HepG2 (cell line): ENCODE measurements at places on chromosomes 12 and 14. TPM values are rescaled to one million over a fixed set of nuclear protein-coding genes. Genes with fewer than 3 reads are reported as not detected.

GRCh38 chr12:130162267-130162666, at the start of gene FZD10:
Gene FZD10 (plus strand): TSS chr12:130162464. CDS start chr12:130162943, 479 bp downstream.
- no peaks in the 10 kb centered on the region for H3K4me1 ChIP-seq
- no peak for DNase-seq
- H3K4me3 ChIP-seq, result no peak within 1 kb of the TSS
- H3K27me3 ChIP-seq, result peaks cover 40% of the 10 kb centered on the region
- no peaks in the 10 kb centered on the region for H3K36me3 ChIP-seq

DNA sequence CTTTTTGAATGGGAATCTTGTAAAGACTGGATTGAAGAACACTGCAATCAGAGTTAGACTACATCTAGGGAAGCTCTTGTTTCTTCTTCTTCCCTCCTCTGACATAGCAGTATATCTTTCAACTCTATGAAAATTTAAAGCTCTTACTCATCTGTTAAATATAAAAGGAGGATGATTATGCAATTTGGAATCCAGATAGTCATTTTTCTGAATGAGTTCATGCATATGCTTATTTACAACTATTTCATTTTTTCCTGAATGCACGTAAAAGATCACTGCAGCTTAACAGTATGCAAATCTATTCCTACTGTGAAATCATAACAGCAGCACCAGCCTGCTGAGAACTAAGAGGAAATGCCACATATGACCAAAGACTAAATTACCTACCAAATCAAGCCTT, 133.5 kb upstream of the TMCC3 start:
- DNase-seq, result no peak
- H3K4me3 ChIP-seq, result no peak overlapping the region
- no peaks in the 10 kb centered on the region for H3K4me1 ChIP-seq
- no peaks in the 10 kb centered on the region for H3K36me3 ChIP-seq
- H3K27ac ChIP-seq, result no peak overlapping the region

DNA sequence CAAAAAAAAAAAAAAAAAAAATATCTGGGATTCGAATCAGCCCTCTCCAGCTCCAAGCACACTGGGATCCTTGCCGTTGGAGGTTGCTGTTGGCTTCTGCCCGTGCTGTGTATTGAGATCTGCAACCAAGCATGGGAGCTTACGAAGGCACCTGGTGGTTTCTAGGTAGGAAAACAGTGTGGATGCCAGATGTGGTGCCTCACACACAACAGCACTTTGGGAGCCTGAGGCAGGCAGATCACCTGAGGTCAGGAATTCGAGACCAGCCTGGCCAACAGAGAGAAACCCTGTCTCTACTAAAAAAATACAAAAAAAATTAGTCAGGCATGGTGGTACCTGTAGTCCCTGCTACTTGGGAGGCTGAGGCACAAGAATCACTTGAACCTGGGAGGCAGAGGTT, 47.4 kb downstream of the ATF7 start:
- no peak overlapping the region for H3K4me3 ChIP-seq
- H3K27me3 ChIP-seq, result no peaks in the 10 kb centered on the region
- H3K36me3 ChIP-seq, result peaks cover 8% of the 10 kb centered on the region; the same call in 1 of the 3 replicates
- peaks cover 6% of the 10 kb centered on the region; the same call in 1 of the 2 replicates for H3K4me1 ChIP-seq
- no peak for DNase-seq
- H3K27ac ChIP-seq, result no peak overlapping the region

Gene FIGNL2
- 0.76 and 1.00 TPM in 2 replicates for total RNA-seq

DNA sequence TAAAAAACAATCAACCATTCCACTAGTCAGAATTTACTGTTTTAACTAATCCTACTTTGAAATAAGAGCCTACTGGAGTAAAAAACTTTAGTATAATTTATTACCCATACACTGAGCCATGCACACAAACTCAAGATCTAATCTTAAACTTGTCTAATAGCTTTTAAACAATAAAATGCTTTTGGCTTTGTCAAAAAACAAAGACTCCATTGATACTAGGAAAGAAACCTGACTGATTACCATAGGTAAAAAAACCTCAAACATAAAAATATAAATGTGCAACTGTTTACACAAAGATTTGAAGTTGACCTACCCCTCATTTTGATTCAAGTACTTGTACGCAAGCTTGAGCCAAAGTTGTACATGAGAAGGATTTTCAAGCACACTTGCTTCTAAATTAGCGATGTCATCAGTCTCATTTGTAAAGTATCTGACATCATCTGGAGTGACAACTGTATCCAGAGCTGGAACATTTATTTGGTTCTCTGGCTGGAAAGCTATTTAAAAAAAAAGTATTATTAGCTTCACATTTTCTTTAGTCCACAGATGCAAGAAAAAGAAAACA, 36.1 kb downstream of the ZFC3H1 start:
- peaks cover 7% of the 10 kb centered on the region; the same call in 1 of the 2 replicates for H3K4me1 ChIP-seq
- no peak overlapping the region for H3K4me3 ChIP-seq
- H3K27ac ChIP-seq, result no peak overlapping the region
- DNase-seq, result no peak
- H3K27me3 ChIP-seq, result no peaks in the 10 kb centered on the region
- H3K36me3 ChIP-seq, result peaks cover 90% of the 10 kb centered on the region

GRCh38 chr12:25056011-25056410, 107.1 kb upstream of the BCAT1 start:
- H3K4me3 ChIP-seq, result no peak overlapping the region
- no peaks in the 10 kb centered on the region for H3K36me3 ChIP-seq
- H3K4me1 ChIP-seq, result peaks cover 18% of the 10 kb centered on the region
- H3K27me3 ChIP-seq, result peaks cover 14% of the 10 kb centered on the region; the same call in 2 of the 3 replicates
- H3K27ac ChIP-seq, result no peak overlapping the region
- DNase-seq, result no peak

DNA sequence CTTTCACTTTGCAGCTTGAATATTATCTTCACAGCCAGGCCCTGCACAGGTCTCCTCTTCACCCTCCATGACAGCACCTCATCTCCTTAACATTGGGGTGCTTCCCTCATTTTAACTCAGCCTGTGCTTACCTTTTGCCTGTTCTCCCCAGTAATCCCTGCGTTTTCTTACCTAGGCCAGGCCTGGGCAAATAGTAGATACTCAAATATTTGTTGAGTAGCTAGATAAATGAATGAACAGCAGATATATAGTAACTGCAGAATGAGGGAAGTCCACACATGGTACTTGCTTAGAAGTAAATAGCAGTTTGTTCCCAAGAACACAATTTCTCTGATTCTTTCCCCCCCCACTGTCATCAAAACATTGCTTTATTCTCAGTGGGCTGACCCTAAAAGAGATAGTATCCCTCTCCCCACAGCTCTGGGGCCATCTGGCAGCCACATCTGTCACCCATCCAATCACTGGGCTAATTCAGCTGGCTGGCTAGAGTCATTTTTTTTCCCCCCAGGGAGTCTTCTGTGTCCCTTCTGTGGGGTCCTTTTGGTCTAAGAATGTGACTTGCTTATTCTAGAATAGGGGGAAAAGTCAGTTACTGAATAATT, 43.2 kb downstream of the APPL2 start:
- H3K4me1 ChIP-seq, result peaks cover 13% of the 10 kb centered on the region
- H3K36me3 ChIP-seq, result peaks cover 33% of the 10 kb centered on the region; the same call in 2 of the 3 replicates
- no peak overlapping the region for H3K4me3 ChIP-seq
- no peak overlapping the region for H3K27ac ChIP-seq
- no peak for DNase-seq

DNA sequence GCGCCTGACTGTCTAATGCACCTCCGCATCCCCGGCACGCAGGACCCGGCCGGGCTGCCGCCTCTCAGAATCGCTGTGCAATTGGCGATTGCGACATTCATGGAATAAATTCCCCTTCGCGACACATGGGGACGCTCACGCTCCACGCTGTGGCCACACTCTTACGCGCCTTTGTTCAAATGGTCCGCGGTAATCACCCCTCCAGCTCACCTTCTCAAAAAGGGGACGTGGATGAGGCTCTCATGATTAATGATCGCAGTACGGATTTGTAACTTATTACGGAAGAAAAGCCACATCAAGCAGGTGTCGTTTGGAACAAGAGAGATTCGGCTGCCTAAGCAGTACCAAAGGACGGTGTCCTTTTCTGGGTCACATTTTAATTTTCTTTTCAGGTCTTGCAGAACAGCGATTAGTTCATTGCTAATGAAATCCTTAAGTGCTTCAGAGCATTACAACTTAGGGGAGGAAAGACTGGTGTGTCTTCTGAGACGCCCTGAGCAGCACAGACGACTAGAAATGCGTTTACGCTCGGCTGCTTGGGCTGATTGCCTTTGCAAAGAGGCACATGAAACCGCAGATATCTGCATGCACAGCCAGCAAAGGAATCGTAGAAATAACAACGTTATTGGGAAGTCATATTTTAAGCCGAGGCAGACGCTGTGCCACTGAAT, 37.3 kb upstream of the ADGRD1 start:
- no peaks in the 10 kb centered on the region for H3K27me3 ChIP-seq
- no peaks in the 10 kb centered on the region for H3K36me3 ChIP-seq
- H3K4me1 ChIP-seq, result peaks cover 25% of the 10 kb centered on the region
- peak; percentile 42 for DNase-seq

Gene TTC9
- total RNA-seq, result 0.13 and 0.14 TPM in 2 replicates

- H3K36me3 ChIP-seq, result no peaks in the 10 kb centered on the region
- DNase-seq, result no peak
- peaks cover 8% of the 10 kb centered on the region; the same call in 2 of the 3 replicates for H3K27me3 ChIP-seq
- peaks cover 9% of the 10 kb centered on the region; the same call in 1 of the 2 replicates for H3K4me1 ChIP-seq
- no peak overlapping the region for H3K27ac ChIP-seq
Measured at GRCh38 chr12:115297445-115297844, 613.5 kb upstream of the TBX3 start.

Gene PLBD1
- not detected in 2 replicates for total RNA-seq

DNA sequence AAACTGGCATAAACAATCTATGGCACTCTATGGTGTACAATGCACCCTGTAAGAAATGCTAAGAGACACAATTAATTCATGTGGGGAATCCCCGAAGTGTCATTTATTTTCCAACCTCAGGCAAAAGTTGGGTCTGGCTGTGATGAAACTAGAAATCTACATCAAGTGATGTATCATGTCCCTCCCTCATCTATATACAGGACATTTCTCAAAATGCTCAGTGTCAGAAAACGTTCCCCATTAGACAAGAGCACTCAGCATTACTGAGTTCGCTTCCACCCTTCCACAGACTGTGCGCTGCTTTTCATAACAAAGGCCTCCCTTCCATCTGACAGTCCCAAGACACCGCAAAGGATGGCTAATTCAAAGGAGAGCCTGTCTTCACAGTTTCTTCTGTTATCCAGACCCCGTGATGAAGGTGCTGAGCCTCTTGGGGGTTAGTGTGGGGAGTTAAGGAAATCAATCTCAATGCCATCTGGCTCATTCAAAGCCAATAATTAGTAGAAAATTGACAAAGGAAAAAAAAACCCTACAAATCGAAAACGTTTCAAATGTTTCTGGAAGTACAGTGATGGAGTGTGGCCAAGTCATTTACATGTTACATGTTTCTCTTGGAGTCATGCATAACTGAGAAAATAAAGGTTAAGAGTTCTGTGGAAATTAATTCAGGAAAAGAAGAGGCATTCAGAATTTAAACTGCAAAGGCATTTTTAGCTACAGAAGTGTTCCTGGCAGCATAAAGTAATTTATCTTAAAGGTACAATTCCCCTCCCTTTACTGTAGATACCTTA, 7.5 kb downstream of the CCDC88C start:
- H3K4me3 ChIP-seq, result no peak overlapping the region
- H3K4me1 ChIP-seq, result peaks cover 36% of the 10 kb centered on the region
- H3K27ac ChIP-seq, result no peak overlapping the region
- no peak for DNase-seq

Gene SMIM41
- total RNA-seq, result not detected in 2 replicates

DNA sequence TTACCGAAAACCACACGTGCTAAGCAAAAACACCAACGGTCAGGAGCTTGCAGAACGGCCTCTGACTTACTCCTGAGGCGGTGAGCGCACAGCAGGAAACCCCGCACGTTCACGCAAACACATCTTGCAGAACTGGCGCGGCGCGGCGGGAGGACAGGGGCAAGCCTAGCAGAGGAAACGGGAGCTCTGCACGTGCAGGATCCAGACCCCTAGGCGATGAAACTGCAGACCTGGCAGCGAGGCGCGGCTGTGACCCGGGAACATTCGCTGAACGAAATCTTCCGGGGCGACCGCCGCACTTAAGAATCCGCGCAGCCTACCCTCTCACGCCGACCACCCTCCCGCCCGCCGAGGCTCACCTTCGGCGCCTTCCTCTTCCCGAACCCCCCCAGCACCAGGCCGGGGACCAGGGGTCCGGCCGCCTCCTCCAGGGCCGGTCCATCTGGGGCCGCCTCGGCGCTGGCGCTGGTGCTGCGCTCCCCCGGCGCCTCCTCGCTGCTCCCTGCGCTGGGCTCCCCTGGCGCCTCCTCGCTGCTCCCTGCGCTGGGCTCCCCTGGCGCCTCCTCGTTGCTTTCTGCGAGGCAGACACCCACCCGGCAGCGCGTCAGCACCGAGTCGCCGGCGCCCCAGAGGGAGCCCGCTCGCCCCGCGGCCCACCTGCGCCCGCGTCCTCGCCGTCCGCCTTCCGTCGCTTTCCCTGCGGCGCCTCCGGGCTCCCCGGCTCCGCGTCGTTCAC, 615 bp downstream of the DDX51 start:
- no peak overlapping the region for H3K27ac ChIP-seq
- peaks cover 17% of the 10 kb centered on the region for H3K4me1 ChIP-seq
- no peaks in the 10 kb centered on the region for H3K27me3 ChIP-seq
- H3K4me3 ChIP-seq, result peak overlapping the region; percentile 85
- DNase-seq, result no peak

- no peaks in the 10 kb centered on the region for H3K36me3 ChIP-seq
- DNase-seq, result no peak
- no peaks in the 10 kb centered on the region for H3K27me3 ChIP-seq
- no peak overlapping the region for H3K27ac ChIP-seq
Measured at GRCh38 chr12:121996945-121997612, 24.6 kb upstream of the BCL7A start.

DNA sequence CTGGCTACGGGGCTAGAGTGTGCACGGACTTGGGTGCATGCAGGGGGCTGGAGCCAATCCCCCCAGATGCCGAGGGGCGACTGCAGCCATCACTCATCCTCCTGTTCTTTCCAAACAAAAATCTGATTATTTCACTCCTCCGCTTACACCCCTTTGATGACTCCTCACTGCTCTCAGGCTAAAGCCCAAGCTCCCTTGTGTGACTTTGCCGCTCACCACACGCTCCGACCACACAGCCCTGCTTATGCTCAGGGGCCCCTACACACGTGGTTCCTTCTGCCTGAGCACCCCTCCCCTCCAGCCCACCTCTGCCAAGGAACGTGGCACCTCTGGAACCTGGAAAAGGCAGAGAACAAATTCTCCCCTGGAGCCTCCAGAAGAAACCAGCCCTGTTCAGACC, 13.7 kb downstream of the CHFR start:
- no peaks in the 10 kb centered on the region for H3K4me1 ChIP-seq
- no peaks in the 10 kb centered on the region for H3K27me3 ChIP-seq
- no peak for DNase-seq
- peaks cover 19% of the 10 kb centered on the region for H3K36me3 ChIP-seq

Gene CAPZA3
- not detected in 2 replicates for total RNA-seq

DNA sequence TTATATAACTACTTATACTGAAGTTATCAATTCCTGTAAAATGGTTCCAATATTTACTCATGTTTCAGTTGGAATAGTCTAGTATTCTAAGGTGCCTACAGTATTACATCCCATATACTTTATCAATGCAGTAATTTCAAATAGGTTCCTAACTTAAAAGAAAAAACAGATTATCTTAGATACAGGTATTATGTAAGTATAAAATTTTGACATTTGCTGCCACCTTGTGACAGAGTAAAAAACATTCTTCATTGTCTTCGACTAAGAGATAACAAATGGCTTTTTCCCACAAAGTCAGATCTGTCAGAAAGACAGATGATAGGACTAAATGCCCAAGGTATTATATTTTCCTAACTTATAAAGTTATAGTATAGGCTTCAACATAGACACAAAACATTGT, 78.7 kb downstream of the TXNDC16 start:
- no peak overlapping the region for H3K4me3 ChIP-seq
- no peak overlapping the region for H3K27ac ChIP-seq
- peak; percentile 44 for DNase-seq
- no peaks in the 10 kb centered on the region for H3K27me3 ChIP-seq

Gene TAS2R10
- total RNA-seq, result 1.00 TPM in 1 of 2 replicates, not detected in the other

- peaks cover 6% of the 10 kb centered on the region for H3K4me1 ChIP-seq
- DNase-seq, result no peak
- H3K4me3 ChIP-seq, result no peak overlapping the region
- no peaks in the 10 kb centered on the region for H3K36me3 ChIP-seq
- H3K27ac ChIP-seq, result no peak overlapping the region
Measured at GRCh38 chr12:111064982-111065381, 144.6 kb upstream of the MYL2 start.
